NCI-H82 (cell line): ENCODE measurements at places on chromosomes 13 and 19.

DNA sequence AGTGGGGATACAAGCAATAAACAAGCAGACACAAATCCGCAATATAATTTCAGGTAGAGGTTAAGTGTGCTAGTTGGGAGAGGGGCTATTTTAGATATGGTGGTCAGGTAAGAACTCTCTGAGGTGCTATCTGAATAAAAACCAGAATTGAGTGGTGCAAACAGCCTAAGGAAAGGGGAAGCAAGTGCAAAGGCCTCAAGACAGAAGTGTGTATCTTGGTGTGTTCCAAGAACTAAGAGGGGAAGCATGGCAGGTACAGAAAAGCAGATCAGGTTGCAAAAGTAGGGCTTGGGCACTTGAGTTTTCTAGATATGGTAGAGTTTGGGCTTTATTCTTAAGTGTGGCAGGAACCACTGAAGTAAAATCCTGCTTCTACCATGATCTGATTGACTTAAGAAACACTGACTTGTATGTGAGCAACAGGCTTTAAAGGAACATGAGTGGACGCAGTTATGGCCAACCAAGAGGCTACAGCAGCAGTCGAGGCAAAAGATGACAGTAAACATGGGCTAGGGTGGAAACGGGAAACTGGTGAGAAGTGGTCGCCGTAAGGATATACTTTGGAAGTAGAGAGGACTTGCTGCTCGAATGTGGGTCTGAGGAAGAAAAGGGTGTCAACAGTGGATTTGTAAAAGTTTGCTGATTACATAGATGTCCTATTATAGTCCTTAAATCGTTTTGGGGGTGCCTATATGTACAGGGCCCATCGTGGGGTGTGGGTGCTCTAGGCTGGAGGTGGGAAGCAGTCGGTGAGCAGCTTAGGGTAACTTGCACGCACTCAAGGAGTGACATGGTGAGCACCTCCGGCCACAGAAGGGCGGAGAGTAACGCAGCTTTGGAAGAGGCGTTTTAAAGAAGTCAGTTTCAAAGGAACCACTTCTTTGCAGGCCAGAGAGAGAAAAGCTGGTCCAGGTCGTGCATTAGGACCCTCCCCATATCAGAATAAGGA lies 677 bp downstream of the TGDS start:
- DNase-seq: peak; percentile 52

GRCh38 chr19:55257461-55258420 lies 1.1 kb downstream of the PPP6R1 start:
- peak; percentile 74 for DNase-seq

DNA sequence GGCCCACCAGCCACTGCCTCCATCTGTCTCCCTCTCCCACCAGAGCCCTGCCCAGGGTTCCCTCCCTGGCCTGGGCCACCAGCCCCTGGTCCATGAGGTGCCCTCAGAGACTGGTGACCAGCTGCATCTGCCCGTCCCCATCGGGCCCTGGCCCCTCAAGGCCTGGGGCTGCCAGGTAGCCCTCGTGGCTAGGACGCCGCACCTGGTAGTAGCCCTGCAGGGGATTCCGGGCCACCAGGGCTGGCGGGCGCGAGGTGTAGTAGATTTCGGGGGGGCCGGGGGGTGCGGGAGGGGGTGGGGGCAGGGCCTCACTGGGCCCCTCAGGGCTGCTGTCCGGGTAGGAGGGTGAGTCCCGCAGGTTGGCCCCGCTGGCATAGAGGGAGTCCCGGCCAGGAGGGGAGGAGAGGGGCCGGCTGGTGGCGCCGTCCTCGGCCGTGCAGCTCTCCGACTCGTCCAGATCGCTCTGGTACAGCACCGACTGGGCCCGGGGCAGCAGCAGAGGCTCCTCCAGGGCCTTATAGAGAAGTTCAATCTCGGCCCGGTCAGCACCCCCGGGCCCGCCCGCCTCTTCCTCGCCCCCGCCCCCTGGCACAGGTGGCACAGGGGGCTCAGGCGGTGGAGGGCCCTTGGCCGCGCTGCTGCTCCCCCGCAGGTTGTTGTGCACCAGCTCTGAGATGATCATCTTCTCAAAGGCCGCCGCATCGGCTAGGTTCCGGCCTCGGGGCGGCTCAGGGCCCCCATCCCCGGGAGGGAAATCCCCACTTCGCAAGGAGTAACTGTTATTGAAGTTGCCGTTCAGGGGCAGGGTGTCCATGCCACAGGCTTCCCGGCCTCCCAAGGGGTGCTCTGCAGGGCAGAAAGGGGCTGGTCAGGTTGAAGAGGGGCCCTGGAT lies 14.6 kb upstream of the ASF1B start:
- DNase-seq: no peak

DNA sequence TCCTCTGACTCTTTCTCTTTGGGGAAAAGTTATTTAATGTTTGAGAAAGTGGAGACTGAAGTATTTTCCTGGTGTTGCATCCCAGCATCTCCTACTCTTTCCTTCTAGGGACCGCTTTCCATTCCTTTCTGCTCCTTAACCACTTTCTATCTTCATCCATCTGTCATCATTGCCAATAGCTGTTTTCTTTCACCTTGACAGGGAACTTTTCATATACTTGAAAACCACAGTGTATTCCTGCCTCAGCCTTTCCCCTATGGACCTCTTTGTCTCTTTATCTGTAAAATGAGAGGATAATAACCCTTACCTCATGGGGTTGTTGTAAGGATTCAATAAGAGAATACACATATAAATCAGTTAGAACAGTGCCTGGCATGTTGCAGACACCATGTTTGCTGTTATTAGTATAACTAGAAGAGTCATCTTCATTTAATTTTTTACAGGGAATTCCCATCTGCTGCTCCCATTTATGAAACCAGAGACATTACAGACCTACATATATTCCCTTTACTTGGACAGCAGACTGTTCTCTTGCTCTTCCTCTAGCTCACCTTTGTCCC lies 31.8 kb downstream of the LCP1 start:
- DNase-seq: no peak

GRCh38 chr13:41402691-41403511 lies 54.4 kb upstream of the RGCC start:
- peak; percentile 56 for DNase-seq

GRCh38 chr13:58855283-58855682 lies 1223.7 kb downstream of the PCDH17 start:
- no peak for DNase-seq

GRCh38 chr13:32025730-32026129 lies 5.8 kb upstream of the FRY start:
- DNase-seq: no peak

DNA sequence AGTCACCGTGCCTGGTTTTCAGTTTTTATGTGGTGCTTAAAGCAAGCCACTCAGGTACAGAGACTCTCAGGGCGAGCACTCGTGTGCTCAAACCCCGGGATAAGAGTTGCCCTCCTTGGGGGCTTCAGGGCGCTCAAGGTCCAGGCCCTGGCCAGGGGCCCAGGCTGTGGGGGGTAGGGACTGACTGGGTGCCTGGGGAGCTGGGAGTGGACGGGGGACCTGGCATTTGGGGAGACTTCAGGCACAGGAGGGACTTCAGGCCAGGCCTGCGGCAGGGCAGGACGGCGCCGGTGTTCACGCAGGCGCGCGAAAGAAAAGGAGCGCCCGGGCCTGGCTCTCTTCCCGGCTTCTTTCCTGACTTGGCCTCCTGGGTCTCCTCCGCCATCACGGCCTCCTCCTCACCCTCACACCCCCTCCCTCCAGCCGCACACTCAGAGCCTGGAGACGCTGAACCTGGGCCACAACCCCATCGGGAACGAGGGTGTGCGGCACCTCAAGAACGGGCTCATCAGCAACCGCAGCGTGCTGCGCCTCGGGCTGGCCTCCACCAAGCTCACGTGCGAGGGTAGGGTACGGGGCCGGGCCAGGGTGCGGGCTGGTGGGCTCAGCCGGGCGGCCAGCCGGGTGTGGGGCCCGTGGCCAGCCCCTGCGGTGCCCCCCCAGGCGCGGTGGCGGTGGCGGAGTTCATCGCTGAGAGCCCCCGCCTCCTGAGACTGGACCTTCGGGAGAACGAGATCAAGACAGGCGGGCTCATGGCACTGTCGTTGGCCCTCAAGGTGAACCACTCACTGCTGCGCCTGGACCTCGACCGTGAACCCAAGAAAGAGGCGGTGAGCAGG lies 16.1 kb downstream of the NKPD1 start:
- no peak for DNase-seq

DNA sequence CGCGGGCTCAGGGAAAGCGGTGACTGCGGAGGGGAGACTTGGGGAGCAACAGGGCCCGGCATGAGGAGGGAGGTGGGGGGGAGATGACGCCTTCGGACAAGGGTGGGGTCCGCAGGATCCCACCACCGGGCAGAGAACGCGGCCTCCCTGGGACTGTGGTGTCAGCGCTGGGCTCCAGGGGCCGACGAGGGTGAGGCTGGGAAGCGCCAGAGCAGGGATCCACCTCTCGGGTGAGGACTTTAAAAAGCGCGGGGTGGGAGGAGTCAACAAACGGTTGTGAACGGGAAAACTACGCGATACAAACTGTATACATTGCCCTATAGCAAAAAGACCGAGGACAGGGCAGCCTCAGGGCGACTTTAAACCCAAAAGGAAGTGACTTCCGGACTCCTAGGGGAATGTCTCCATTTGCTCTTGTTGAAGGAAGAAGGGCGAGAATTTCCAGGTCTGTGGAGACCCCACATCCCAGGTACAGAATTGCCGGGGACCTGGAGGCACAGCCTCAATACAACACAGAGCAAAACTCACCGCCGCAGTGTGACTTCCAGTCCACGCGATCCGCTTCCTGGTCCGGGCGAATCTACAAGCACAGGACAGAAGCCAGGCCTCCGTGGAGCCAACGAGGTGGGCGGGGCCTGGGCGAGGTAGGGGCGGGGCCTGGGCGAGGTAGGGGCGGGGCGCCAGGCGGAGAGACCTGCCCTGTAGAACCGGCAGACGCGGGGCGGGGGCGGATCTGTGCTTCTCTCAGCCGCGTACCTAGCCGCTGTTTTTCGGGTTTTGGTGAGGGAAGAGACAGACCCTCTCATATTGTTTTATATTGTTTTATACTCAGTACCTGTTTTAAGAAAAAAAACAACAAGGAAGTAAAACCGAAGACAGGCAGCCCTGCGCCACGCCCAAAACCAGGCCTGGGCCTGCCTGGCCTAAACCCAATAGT lies at the start of gene ZNF888:
TSS of gene ZNF888 (minus strand) at position 588 of the 937 bp plus-strand sequence. CDS start 5,555 bp downstream, outside the sequence.
- DNase-seq: peak; percentile 72

DNA sequence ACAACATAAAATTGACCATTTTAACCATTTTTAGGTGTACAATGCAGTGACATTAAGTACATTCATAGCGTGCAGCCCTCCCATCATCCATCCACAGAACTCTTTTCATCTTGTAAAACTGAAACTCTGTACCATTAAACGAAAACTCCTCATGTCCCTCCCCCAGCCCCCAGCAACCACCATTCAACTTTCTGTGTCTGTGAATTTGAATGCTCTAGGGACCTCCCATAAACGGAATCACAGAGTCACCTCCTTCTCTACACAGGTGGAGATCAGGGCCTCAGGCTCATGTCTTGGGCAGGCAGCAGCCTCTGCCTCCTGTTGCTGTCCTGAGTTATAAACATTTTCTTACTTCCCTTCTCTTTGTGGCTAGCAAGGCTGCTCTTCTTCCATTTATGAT lies 7.3 kb upstream of the CCNE1 start:
- peak; percentile 21 for DNase-seq

- peak; percentile 46 for DNase-seq
Measured at GRCh38 chr19:1264801-1265614, 4.1 kb upstream of the CIRBP start.

GRCh38 chr19:10206226-10206885 lies 11.6 kb upstream of the DNMT1 start:
- DNase-seq: no peak

- DNase-seq: peak; percentile 87
Measured at GRCh38 chr13:24683838-24684599, 3.8 kb downstream of the ATP12A start.

GRCh38 chr19:18437491-18438330 lies at the start of gene ISYNA1:
TSS of gene ISYNA1 (minus strand) at chr19:18438133. CDS start at chr19:18437979, 154 bp downstream.
- DNase-seq: peak; percentile 92

GRCh38 chr13:59641261-59641660 lies 522.5 kb downstream of the DIAPH3 start:
- DNase-seq: no peak

- DNase-seq: no peak
Measured at GRCh38 chr19:18308948-18309325, 13.9 kb downstream of the LSM4 start.

DNA sequence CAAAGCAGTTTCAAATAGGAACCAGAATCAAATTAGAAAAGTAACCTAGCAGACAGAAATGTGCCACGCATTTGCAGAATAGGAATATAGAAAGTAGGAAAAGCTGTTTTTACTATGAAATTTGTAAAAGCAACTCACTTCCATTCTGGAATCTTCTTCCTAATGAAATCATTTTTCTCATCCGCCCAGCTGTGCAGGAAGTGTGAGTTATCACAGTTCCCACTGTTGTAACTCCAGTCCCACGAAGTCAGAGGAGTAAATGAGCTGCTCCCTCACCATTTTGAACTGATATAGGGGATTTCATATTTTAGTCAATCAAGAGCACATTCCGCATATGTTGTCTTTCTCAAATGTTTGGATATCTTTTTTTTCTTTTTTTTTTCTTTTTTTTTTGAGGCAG lies 230.8 kb downstream of the TBC1D4 start:
- DNase-seq: no peak

- no peak for DNase-seq
Measured at GRCh38 chr13:21948769-21949474, 278.0 kb downstream of the FGF9 start.

- DNase-seq: no peak
Measured at GRCh38 chr13:31052478-31052877, 109.2 kb downstream of the HSPH1 start.

- DNase-seq: peak; percentile 24
Measured at GRCh38 chr13:97339019-97339987, 94.7 kb upstream of the RAP2A start.

- DNase-seq: peak; percentile 86
Measured at GRCh38 chr19:46366620-46367292, 19.9 kb downstream of the PPP5C start.

DNA sequence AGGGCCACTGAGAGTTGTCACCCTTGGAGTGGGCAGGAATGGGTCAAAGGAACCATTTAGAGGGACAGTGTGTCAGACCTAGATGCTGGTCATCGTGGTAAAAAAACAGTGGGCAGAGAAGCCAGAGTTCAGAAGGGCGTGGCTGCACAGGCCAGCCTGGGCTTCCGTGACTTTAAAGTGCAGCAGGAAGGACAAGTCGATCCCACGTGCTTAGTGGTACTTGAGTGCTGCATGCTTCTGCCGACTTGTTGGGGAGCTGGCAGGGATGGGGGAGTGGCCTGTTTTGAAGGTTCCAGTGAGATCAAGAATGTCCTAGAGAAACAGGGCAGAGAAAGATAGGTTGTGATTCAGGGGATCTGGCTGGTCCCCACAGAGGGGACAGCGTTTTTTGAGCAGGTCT lies 17.0 kb downstream of the LYL1 start:
- DNase-seq: no peak

GRCh38 chr19:9641810-9642209 lies 20.8 kb upstream of the ZNF561 start:
- no peak for DNase-seq

DNA sequence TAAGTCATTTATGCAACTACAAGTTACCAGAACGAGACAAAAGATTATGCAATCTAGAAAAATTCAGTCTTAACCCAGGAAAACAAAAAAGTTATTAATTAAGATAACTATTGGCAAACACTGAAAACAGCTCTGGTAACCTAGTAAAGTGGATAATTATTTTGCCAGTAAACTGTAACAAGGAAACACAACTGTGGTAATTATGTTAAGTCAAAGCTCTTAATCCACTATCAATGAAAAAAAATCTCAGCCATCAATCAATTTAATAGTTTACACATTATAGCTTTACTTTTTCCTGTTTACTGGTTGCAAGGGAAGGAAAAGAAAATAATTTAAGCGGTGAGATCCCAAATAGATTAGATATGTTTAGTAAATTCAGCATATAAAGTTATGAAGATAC lies 11.2 kb downstream of the EXOSC8 start:
- DNase-seq: peak; percentile 26
